ENCODE measurements at places on chromosomes 2 and 18.

DNA sequence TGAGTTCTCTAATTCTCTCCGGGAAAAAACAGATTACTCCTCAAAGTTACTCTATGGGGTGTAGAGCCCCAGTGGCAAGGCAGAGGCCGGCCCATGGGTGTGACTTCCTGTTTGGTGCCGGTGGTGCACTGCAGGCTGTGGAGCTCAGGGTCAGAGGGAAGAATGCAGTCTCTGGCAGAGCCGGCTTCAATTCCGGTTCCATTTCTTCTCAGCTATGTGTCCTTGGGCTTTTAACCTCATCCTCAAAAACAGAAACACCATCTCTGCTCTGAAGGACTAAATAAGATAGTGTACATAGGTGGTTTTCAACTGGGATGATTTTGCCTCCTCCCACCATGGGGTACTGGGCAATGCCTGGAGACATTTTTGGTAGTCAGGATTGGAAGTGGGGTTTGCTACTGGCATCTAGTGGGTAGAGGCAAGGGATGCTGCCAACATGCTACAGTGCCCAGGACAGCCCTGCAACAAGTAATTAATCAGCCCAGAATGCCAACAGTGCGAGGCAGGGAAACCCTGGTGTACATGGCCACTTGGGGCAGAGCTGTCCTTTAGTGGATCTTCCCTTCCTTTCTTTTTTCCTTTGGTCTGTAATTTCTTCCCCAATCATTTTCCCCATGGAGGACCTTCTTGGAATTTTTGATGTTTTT lies 81.2 kb downstream of the INSIG2 start:
- DNase-seq, result no peak

GRCh38 chr2:36951027-36951518 lies 15.3 kb downstream of the STRN start:
- no peak for DNase-seq

- no peak for DNase-seq
Observed at GRCh38 chr2:36717603-36718266, 21.2 kb downstream of the VIT start.

DNA sequence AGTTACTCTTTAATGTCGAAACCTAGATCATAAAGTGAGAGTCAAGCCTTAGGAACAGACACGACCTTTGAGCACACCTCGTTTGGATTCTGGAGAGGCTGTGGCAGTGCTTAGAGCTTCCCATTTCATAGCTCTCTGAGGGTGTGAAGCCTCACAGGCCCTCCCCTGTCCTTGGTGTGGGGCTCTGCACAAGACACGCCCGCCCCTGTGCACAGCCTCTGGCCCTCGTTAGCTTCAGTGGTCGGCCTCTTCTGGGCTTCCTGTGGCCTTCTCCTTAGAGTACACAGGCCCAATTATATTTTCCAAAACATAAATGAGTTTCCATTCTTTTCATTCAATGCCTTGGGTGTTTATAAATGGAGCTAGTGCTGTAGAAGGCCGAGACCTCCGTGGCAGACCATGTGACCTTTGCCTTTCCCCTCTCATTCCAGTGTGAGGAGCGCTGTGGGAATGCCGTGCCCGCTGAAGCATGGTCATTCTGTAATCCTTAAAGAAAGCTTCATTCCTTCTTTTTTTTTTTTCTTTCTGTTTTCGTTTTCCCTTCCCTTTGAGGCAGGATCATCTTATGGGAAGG lies 208.6 kb downstream of the DCDC2C start:
- no peak for DNase-seq

DNA sequence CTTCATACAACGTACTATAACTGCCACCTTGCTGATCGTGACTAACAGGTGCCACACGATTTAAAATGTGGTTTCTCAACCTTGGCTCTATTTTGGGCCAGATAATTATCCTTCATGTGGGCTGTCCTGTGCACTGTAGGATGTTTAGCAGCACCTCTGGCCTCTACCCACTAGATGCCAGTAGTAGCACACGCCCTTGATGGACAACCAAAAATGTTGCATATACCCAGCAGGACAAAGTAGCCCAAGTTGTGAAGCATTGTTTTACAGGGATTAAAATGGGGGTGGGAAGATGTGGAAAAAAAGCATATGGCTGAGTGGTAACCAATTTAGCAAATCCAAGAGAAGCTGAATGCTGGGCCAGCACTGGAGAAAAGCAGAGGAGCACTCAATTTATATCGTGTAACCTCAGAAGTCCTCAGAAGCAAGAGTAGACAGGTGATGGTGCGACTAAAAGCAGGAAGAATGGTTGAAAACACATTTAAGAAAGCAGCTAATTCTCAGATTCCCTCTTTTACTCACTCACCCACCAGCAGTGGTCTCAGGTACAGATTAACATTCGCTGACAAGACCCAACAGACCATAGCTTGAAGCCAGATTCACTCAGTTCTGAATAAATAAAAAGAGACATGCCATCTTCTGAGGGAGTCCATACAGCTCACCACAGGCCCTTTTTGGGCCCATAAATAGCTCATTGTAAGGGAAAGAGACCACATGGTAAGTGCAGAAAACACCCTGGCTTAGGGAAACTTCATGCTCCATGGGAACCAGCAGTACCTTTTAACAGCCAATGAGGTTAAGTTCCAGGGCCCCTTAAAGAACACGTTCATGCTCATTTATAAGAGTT lies 50.6 kb downstream of the RAPH1 start:
- DNase-seq, result peak; percentile 18

DNA sequence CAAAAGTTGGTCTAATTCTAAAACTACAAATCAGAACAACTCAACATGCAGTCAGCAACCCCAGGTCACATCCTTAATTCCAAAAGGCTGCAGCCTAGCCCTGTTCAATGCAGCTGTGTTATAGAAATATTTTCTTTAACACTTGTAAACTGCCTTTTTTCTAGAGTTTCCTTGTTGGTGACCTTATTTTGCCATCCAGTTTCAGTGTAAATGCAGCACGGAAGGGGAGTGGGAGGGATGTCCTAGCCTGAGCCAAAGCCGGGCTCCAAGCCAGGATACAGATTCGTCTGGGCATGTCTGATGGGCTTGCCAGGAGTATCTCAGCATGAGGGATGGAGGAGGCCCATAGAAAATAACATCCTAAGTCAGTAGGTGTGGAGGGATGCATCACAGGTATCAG lies 17.7 kb upstream of the SP3 start:
- DNase-seq, result peak; percentile 69

DNA sequence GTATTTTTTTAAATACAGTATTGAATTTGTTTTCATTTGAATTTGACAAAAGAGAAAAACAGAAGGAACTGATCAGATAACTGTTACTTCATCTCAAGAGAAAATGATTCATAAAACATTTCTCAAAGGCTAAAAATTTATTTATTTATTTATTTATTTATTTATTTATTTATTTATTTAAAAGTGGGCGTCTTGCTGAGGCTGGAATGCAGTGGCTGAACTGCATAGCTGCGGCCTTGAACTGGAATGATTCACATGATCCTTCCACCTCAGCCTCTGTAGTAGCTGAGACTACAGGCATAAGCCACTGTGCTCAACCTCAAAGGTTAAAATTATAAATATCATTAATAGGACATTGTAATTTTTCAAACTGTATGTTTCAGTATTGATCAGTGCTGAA lies 4.5 kb upstream of the PUM2 start:
- DNase-seq, result peak; percentile 82

DNA sequence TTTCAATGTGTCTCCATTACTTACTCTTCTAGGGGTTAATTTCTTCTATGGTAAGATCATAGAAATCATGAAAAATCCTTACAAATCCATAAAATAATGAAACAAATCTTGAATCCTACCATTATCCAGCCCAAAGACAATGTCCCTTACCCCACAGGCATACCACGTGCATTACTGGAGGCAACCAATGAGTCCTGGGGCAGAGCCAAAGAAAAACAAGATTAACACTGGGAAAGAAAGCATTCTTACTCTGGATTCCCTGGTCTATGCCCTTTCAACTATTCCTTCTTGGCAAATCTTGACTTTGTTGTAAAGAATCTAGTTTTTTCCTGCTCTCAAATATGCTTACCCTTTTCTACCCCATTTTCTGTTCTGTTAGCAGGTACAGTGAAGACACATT lies 3.1 kb upstream of the GALNT1 start:
- peak; percentile 27 for DNase-seq

- peak; percentile 11 for DNase-seq
Observed at GRCh38 chr2:179268277-179268925, 3.8 kb upstream of the SESTD1 start.
